Activated effector memory CD4-positive, alpha-beta T cell treated with anti-CD3 and anti-CD28 coated beads, Interleukin-2, amount 50 U/mL, for 16 hours (primary cell): ENCODE measurements at places on chromosomes 16 and 17.

DNA sequence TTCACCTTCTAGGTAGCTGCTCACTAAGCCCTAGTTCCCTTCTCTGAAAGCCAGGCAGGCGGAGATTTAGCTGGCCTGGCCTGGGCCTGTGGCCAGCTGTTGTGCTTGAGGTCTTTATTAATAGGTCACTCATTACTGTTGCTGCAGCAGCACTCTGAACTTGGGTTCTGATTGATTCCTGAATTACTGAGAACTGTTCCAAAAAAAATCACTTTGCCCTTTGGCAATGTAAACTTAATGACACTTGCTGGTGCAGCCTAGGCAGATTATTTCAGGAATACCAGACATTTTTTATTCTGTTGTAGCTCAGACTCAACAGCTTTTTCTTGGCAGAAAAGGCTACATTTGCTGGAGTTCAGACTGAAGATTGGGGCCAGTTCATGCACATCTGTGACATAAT is 2.7 kb downstream of the TOM1L1 start:
- no peak for DNase-seq

- peak; percentile 86 for DNase-seq
Observed at GRCh38 chr17:7220593-7221277, 997 bp downstream of the ACADVL start.

DNA sequence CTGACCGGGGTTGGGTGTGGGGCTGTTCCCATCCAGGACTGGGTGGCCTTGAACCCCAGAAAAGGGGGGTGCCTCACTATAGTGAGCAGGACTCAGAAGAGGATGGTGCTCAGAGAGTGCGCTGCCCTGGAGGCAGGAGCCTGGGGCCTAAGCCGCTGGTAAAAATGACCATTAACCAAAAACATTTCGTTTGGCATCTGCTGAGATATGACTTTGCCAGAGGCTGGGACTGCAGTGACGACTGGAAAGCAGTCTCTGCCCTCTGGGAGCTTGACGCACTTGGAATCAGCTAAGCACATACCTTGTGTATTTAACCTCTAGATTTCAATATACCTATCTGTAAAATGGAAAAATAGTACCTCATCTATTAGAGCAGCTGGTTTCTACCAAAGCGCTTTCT is 7.2 kb upstream of the CRHR1 start:
- no peak for DNase-seq

DNA sequence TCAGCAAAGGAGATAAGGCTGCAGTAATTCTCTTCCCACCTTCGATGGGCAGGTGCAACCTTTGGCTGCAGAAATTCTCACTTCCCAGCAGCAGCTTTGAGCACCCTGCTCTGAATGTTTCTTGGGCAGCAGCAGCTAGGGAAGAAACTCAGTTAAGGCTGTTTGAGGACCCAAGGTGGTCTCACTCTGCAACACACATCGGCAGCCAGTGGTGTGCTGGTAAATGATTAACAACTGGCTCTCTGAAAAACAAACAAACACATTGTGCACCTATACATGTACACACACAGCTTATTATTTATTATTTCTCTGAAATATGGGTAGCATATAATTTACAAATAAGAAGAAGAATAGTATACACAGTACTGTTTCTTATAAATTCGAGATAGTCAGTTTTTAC is 685.8 kb downstream of the WWOX start:
- DNase-seq: no peak

DNA sequence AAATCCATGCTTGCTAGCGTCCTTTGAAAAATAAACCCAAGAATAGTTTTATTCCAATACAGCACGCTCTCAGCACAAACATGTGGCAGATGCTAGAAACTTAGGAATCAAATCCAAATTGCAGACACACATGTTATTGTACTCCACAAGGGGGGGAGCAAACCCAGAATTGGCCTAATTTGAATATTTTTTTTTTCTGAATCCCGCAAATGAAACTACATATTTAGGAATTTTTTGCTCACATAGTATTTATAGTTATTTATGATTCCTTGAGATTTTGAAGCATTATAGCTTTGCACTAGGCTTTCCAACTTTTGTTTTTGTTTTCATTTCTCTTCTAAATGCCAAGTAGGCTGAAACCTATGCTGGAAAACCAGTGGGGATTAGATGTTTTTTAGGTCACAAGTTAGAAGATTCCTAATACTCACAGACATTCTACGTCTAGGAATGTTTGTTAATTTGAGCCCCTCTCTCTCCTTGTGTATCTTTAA is 59.3 kb upstream of the CDH11 start:
- no peak for DNase-seq

GRCh38 chr16:79047337-79047736 is 553.2 kb downstream of the MAF start:
- DNase-seq: no peak

DNA sequence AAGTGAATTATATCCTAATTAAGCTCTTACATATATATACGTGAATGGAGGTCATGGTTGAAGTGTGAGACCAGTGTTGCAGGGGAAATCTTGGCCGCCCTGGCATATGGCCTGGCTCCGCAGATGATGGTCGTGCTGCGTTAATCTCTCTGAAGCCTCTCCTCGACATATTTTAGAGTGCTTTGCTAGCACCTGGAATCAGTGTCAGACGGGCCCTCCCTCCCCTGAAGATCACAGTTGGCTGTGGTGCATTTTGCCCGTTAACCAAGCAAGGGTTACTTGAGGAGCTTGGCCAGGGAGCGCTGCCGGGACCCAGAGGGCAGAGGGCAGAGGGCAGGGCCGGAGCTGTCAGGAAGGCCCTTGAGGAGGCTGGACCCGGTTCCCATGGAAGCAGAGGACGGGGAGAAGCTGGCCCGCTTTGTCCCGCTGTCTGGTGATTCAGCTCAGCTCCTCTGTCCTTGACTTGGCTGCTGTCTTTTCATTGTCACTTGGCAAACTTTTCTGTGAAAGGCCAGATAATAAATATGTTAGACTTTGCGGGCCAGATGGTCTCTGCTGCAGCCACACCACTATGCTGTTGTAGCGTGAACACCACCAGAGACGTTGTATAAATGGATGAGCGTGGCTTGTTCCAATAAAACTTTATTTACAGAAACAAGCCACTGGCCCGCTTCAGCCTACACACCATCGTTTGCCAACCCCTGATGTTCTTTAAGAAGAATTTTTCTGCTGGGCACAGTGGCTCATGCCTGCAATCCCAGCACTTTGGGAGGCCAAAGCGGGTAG is 32.3 kb downstream of the CIBAR2 start:
- DNase-seq: no peak

GRCh38 chr16:78509965-78510364 is 410.5 kb downstream of the WWOX start:
- no peak for DNase-seq

- no peak for DNase-seq
Observed at GRCh38 chr17:45246861-45247428, 14.9 kb downstream of the SPATA32 start.
